Psoas muscle (tissue), 8 donors: ENCODE measurements at places on chromosomes 11 and 22. TPM values are rescaled to one million over a fixed set of nuclear protein-coding genes. Genes with fewer than 3 reads are reported as not detected.

DNA sequence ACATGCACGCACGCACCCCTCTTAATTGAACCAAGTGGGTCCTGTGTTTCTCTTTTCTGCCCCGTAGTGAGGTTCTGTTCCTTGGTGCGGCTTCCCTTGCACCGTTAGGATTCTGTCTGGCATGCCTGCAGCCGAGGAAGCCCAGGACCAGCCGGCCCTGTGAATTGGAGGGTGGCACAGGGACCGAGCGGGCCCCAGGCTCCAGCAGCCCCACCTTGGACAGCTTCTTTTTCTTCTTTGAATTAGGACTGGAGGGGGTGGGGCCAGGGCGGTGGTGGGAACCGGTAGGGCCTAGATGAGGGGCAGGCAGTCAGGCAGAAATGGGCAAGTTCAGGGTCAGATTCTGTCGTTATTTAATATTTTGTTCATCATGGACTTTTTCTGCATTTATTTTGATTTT lies 94.7 kb downstream of the MPPED1 start:
- no peak overlapping the region for H3K27ac ChIP-seq
- H3K4me3 ChIP-seq: no peak overlapping the region
- H3K27me3 ChIP-seq: no peaks in the 10 kb centered on the region
- no peak for DNase-seq
- no peaks in the 10 kb centered on the region for H3K36me3 ChIP-seq
- no peaks in the 10 kb centered on the region for H3K4me1 ChIP-seq

CYP2D6 gene
- total RNA-seq: 0.44 TPM

GNAZ gene
- 2.0 TPM for total RNA-seq

GRCh38 chr22:41478891-41479521 lies 10.1 kb downstream of the ACO2 start:
- H3K36me3 ChIP-seq: peaks cover 10% of the 10 kb centered on the region
- peak overlapping the region; percentile 3 for H3K4me3 ChIP-seq
- H3K27me3 ChIP-seq: no peaks in the 10 kb centered on the region
- peak; percentile 79 for DNase-seq
- peaks cover 71% of the 10 kb centered on the region for H3K4me1 ChIP-seq
- peak overlapping the region; percentile 89 for H3K27ac ChIP-seq

- no peak overlapping the region for H3K27ac ChIP-seq
- no peak for DNase-seq
These were observed 89.5 kb downstream of the TBC1D22A start for GRCh38 chr22:46851941-46852340.

- no peaks in the 10 kb centered on the region for H3K27me3 ChIP-seq
- peak overlapping the region; percentile 81 for H3K4me3 ChIP-seq
- peaks cover 54% of the 10 kb centered on the region for H3K4me1 ChIP-seq
These were observed 2.1 kb downstream of the TOLLIP start for GRCh38 chr11:1307163-1307870.

GRCh38 chr11:13897646-13898276 lies 64.8 kb upstream of the SPON1 start:
- no peak overlapping the region for H3K27ac ChIP-seq
- no peak for DNase-seq
- no peaks in the 10 kb centered on the region for H3K4me1 ChIP-seq
- H3K27me3 ChIP-seq: no peaks in the 10 kb centered on the region
- H3K4me3 ChIP-seq: no peak overlapping the region
- H3K36me3 ChIP-seq: no peaks in the 10 kb centered on the region

CD3E gene
- total RNA-seq: 1.2 TPM

- no peak overlapping the region for H3K4me3 ChIP-seq
- no peaks in the 10 kb centered on the region for H3K36me3 ChIP-seq
- no peak for DNase-seq
These were observed 21.1 kb downstream of the MPPED2 start for GRCh38 chr11:30565027-30565426.
